Calu3 (cell line): ENCODE measurements at places on chromosomes 1 and 21.

DNA sequence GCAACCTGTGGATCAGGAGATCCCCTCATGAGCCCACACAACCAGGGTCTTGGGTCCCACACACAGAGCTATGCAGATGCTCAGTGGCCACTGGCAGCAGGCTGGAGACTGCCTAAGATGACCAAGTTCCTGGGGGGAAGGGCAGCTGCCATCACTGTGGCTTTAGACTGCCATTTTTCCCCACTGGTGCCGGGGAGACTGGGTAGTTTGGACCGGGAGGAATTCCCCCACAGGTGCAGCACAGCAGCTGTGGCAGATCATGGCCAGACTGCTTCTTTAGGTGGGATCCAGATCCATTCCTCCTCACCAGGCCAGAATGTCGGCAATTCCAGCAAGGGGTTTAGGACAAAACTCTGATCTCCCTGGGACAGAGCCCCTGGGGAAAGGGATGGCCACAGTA is 45.7 kb upstream of the HIVEP3 start:
- H3K4me3 ChIP-seq = no peak overlapping the region
- no peaks in the 10 kb centered on the region for H3K27me3 ChIP-seq
- H3K27ac ChIP-seq = no peak overlapping the region
- H3K4me1 ChIP-seq = peaks cover 18% of the 10 kb centered on the region

- H3K4me3 ChIP-seq = no peak overlapping the region
- H3K4me1 ChIP-seq = peaks cover 11% of the 10 kb centered on the region
- no peaks in the 10 kb centered on the region for H3K27me3 ChIP-seq
- DNase-seq = peak; percentile 39
- H3K36me3 ChIP-seq = no peaks in the 10 kb centered on the region
- no peak overlapping the region for H3K27ac ChIP-seq
These were observed 280.5 kb upstream of the SGIP1 start for GRCh38 chr1:66253330-66253921.

DNA sequence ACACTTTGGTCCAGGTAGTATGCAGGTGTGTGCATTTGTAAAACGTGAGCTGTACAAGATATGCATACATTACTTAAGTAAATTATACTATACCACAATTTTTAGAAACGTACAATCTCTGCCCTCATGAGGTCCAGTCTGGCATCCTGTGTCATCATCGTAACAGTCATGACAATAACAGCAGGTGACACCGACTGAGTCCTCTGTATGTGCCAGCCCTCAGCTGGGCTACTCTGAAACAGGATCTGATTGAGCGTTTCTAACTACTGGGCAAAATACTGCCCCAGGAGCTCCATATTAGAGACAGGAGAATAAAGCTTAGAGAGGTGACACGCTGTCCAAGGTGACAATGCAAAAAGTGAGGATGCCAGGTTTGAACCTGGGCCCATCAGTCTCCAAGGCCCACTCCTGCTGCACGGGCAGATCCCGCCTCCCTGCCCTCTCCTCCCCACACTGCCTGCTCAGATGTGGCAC is 47.2 kb upstream of the ECE1 start:
- no peaks in the 10 kb centered on the region for H3K27me3 ChIP-seq
- H3K36me3 ChIP-seq = peaks cover 16% of the 10 kb centered on the region
- no peak overlapping the region for H3K4me3 ChIP-seq
- no peak for DNase-seq
- H3K4me1 ChIP-seq = peaks cover 55% of the 10 kb centered on the region

GRCh38 chr1:40248412-40248811 is 675 bp downstream of the TMCO2 start:
- no peaks in the 10 kb centered on the region for H3K4me1 ChIP-seq
- H3K4me3 ChIP-seq = no peak overlapping the region
- DNase-seq = no peak
- H3K27ac ChIP-seq = no peak overlapping the region

GRCh38 chr21:41770901-41771624 is 4.2 kb upstream of the RIPK4 start:
- no peak overlapping the region for H3K27ac ChIP-seq
- H3K4me1 ChIP-seq = peaks cover 34% of the 10 kb centered on the region
- H3K27me3 ChIP-seq = no peaks in the 10 kb centered on the region
- no peak for DNase-seq

GRCh38 chr1:160432371-160432786 is 32.0 kb downstream of the VANGL2 start:
- H3K4me3 ChIP-seq = no peak overlapping the region
- H3K27ac ChIP-seq = no peak overlapping the region
- no peak for DNase-seq
- H3K4me1 ChIP-seq = no peaks in the 10 kb centered on the region

- H3K36me3 ChIP-seq = no peaks in the 10 kb centered on the region
- no peak overlapping the region for H3K4me3 ChIP-seq
- DNase-seq = no peak
- no peaks in the 10 kb centered on the region for H3K27me3 ChIP-seq
These were observed 45.0 kb downstream of the NEK2 start for GRCh38 chr1:211630236-211631081.

GRCh38 chr21:16279731-16280581 is 550.2 kb downstream of the USP25 start:
- H3K27ac ChIP-seq = no peak overlapping the region
- no peaks in the 10 kb centered on the region for H3K4me1 ChIP-seq
- no peak overlapping the region for H3K4me3 ChIP-seq

GRCh38 chr1:178300352-178300699 is 196.4 kb downstream of the CLEC20A start:
- peak overlapping the region; percentile 32 for H3K27ac ChIP-seq
- no peak for DNase-seq
- peaks cover 32% of the 10 kb centered on the region for H3K4me1 ChIP-seq

GRCh38 chr1:28867850-28868249 is 46.5 kb upstream of the EPB41 start:
- DNase-seq = no peak
- H3K4me1 ChIP-seq = peaks cover 22% of the 10 kb centered on the region
- no peaks in the 10 kb centered on the region for H3K36me3 ChIP-seq
- H3K27ac ChIP-seq = no peak overlapping the region

DNA sequence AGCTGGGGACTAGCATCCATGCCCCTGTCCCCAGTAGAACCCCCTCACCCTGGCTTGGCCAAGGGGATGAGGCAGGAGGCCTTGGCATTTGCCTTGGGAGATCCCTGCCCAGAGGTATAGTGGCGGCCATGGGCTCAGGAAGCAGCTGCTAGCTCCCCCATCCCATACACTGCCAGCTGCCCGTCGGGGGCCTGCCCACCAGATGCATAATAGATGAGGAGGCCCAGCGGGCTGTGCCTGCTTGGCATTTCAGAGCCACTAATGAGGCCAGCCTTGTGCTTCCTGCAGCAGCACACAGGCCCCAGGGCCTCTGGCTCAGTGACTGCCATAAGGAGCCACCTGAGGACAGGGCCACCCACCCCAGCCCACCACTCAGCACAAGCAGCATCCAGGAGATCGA is 23.6 kb downstream of the RAP1GAP start:
- peaks cover 10% of the 10 kb centered on the region for H3K36me3 ChIP-seq
- H3K27me3 ChIP-seq = no peaks in the 10 kb centered on the region
- no peak overlapping the region for H3K4me3 ChIP-seq
- H3K4me1 ChIP-seq = peaks cover 9% of the 10 kb centered on the region
- no peak overlapping the region for H3K27ac ChIP-seq

GRCh38 chr1:224058303-224058702 is 55.6 kb upstream of the FBXO28 start:
- peaks cover 56% of the 10 kb centered on the region for H3K4me1 ChIP-seq
- no peak for DNase-seq
- H3K36me3 ChIP-seq = no peaks in the 10 kb centered on the region
- peak overlapping the region; percentile 93 for H3K27ac ChIP-seq
- no peaks in the 10 kb centered on the region for H3K27me3 ChIP-seq

GRCh38 chr1:31924839-31925238 is 13.3 kb downstream of the PTP4A2 start:
- peaks cover 64% of the 10 kb centered on the region for H3K36me3 ChIP-seq
- peaks cover 73% of the 10 kb centered on the region for H3K4me1 ChIP-seq
- DNase-seq = no peak
- peak overlapping the region; percentile 62 for H3K27ac ChIP-seq
- no peaks in the 10 kb centered on the region for H3K27me3 ChIP-seq

GRCh38 chr1:58060559-58061170 is 485.9 kb downstream of the OMA1 start:
- no peaks in the 10 kb centered on the region for H3K36me3 ChIP-seq
- H3K27me3 ChIP-seq = no peaks in the 10 kb centered on the region
- peaks cover 6% of the 10 kb centered on the region for H3K4me1 ChIP-seq
- no peak for DNase-seq

DNA sequence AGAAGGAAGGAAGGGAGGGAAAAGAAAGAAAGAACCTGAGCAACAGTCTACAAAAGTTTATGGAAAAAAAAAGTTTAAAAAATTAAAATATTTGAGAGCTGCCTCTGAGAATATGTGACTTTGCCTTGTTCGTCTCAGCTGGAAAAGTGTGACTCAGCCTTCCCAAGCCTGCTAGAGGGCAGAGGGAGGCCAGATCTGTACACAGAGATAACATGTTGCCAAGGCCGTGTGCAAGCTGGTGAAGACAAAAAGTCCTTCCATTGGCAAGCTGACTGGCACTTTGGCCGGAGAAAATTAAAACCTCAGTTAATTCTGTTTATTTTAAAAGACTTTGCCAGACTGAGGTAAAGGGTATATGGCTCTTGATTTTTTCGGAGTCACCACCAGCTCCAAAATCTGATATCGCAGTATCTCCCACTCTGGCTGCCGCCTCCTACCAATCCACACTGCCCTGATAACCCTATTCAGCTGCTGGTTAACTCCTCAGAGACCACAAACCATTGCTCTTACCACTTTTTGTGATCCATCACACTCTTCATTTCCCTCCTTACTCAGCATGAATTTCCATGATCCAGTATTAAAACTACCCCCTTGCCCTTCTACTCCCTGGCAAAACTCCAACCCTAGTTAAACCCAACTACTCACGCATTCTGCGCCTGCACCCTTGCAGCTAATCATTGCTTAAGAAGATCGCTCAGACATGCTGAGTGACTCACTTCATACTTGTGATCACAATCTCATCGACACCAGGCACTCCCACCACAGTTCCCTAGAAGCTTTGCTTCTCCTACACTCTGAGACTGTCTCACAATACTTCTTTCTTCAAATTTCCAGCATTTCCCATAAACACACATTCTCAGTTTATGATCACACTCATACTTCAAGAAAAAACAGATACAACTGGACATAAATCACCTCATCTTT is 5.7 kb upstream of the PPP1R15B start:
- peak; percentile 83 for DNase-seq
- H3K27me3 ChIP-seq = no peaks in the 10 kb centered on the region
- H3K27ac ChIP-seq = peak overlapping the region; percentile 97
- H3K36me3 ChIP-seq = peaks cover 28% of the 10 kb centered on the region
- H3K4me1 ChIP-seq = peaks cover 63% of the 10 kb centered on the region
- peak overlapping the region; percentile 68 for H3K4me3 ChIP-seq

DNA sequence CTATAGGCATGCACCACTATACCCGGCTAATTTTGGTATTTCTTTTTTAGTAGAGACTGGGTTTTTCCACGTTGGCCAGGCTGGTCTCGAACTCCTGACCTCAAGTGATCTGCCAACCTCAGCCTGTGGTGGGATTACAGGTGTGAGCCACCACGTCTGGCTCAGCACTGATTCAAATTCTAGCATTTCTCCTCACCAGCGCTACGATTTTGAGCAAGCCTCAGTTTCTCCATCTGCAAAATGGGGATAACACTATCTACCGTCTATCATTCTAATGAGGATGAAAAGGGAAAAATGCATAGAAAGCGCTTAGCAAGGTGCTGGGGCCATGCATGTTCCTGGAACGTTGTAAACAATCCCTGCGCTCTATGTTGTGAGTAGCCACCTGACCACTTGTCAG is 49.0 kb upstream of the DISP3 start:
- H3K4me1 ChIP-seq = no peaks in the 10 kb centered on the region
- no peak overlapping the region for H3K27ac ChIP-seq
- no peaks in the 10 kb centered on the region for H3K36me3 ChIP-seq
- peaks cover 81% of the 10 kb centered on the region for H3K27me3 ChIP-seq
- no peak overlapping the region for H3K4me3 ChIP-seq

DNA sequence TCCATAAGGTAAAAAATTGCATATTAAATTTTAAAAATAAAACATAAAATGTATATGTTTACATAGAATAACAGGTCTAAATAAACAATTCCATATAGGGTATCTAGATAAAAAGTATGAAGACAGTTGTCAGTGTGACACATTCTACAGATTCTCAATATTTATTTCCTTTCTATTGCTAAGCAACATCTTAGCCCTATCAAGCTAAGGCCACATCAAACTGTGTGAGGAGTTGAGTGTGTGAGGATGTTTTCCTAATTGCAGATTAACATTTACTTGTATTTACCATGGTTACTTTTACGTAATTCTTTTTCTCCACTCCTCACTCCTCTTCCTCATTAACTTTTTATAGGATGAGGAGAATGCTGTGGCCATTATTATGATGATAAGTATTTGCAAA is 41.9 kb upstream of the MCOLN3 start:
- DNase-seq = no peak
- H3K27ac ChIP-seq = no peak overlapping the region
- H3K4me3 ChIP-seq = no peak overlapping the region
- H3K4me1 ChIP-seq = peaks cover 9% of the 10 kb centered on the region
- no peaks in the 10 kb centered on the region for H3K36me3 ChIP-seq
- H3K27me3 ChIP-seq = no peaks in the 10 kb centered on the region

- no peak overlapping the region for H3K27ac ChIP-seq
- no peaks in the 10 kb centered on the region for H3K36me3 ChIP-seq
- no peak for DNase-seq
- H3K4me1 ChIP-seq = no peaks in the 10 kb centered on the region
These were observed 1251.1 kb downstream of the AMY1C start for GRCh38 chr1:105000793-105001192.

GRCh38 chr1:173436841-173437428 is 40.2 kb upstream of the PRDX6 start:
- no peak overlapping the region for H3K4me3 ChIP-seq
- DNase-seq = no peak
